ENCODE measurements at places on chromosomes 16 and 17.
A peak's percentile ranks its signal among the peaks of the same experiment; 100 is the strongest.

- no peak for DNase-seq
Observed at GRCh38 chr17:8100111-8100510, 12.6 kb upstream of the ALOX12B start.

GRCh38 chr17:38815576-38816193 lies 9.4 kb downstream of the CWC25 start:
- DNase-seq = no peak

DNA sequence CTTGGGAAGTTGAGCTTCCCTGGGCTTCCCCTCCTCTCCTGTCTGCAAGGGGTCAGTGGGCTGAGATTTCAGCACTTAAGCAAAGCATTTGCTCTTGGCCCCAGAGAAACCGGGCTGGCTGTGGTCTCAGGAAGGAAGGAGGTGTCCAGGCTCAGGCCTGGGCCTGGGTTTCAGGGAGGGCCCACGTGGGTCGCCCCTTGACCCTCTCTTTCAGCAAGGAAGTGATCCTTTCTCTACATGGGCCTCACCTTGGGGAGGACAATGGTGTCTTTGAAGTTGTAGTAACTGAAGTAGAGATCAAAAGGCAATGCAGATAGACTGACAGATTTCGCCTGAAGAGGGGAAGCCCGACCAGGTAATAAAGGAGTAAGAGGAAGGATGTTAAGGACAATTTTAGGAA lies 2.7 kb downstream of the NOD2 start:
- DNase-seq = peak; percentile 57

GRCh38 chr16:72191551-72191950 lies 19.6 kb upstream of the PMFBP1 start:
- no peak for DNase-seq

GRCh38 chr16:86632944-86633343 lies 54.6 kb downstream of the FOXL1 start:
- DNase-seq = no peak

GRCh38 chr16:84568066-84568465 lies 49.8 kb downstream of the COTL1 start:
- no peak for DNase-seq

DNA sequence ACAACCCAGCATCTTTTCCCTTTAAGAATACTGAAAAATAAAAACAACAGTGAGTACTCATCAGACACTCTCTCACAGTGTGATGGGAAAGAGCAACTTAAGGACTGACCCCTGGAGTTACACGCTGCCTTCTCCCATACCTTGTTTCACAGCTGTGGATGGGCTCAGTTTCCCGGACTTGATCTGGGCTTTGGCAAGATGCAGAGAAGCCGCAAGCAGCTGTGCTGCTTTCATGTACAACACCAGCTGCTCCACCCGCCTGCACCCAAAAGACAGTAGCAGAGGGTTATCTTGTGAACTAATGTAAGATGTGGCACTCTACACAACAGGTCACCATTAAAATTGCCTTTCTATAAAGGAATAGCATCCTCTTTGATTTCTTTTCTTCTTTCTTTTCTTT lies 32.7 kb upstream of the ALDH3A1 start:
- DNase-seq = no peak

- DNase-seq = peak; percentile 59
Observed at GRCh38 chr16:57167953-57168352, 17.9 kb downstream of the PSME3IP1 start.

DNA sequence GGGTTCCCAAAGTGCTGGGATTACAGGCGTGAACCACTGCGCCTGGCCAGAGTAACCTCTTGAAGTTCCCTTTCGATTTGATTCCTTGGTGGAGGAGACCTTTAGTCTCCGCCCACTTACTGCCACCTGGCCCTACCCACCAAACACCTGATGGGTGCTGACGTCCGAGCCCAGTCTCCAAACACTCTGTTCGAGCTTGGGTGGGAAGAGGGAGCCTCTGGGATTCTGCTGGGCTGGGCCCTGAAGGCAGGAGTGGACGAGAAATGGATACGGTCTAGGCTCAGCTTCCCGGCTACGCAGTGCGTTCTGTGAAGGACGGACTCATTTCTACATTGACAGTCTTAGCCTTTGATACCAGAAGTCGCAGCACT lies 870 bp upstream of the ITGA3 start:
- no peak for DNase-seq

DNA sequence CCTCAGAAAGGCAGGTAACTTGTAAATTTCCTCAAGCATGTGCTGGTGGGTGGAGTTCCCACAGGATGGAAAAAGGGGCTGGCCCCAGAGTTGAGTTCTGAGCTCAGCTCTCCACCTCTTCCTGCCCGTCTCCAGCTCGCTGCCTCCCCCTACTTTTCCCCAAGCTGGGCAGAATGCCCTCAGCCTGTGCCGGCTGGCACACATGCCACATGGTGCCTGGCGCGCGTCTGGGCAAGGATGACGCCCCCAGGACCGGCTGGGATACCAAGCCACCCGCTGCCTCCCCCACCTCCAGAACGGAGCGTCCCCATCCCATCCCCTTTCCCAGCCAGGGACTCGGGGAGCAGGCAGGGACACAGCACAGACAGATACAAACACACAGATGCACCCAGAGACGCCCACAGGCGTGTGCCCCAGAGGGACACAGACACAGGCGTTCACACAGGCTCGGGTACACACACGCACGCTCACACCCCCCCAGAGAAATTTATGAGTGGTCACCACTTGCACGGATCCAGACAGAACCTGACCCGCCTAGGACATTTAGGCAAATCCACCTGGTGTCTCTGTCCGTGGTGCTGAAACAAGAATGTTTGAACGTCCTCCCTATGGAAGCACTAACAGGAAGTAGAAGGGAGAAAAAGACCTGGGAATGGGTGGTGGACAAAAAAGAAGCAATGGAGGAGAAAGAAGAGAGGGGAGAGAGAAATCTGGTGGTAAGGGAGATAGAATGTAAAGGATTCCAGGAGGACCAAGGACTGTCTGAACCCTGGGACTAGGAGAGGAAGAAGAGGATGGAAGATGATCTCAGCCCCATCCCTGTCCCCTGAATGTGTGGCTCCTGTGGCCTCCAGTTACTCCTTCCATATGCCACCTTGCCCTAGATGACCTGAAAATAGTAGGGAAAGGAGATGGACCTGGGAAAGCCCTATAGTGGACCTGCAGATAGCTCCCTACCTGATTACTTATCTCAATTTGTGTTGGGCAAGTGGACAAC lies 15.5 kb downstream of the NEUROD2 start:
- no peak for DNase-seq

DNA sequence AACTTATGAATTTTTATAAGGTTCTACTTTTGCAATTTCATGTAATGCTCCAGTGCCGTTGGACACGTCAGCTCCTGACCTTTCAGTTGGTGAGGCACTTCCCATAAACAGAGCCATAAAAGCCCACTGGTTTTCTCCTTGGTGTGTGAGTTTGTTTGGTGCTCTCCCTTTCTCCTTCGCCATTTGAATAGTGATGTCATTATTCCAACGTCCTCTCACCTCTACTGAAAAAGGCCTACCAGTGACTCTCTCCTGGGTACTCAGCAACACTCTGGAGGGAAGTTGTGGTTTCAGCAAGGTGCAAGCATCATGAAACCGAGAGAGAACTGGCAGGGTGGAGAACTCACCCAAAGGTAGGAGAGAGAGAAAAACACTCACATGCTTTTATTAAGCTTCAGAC lies 29.6 kb upstream of the HNF1B start:
- DNase-seq = peak; percentile 63

- DNase-seq = no peak
Observed at GRCh38 chr17:9944704-9945103, 39.6 kb upstream of the RCVRN start.

DNA sequence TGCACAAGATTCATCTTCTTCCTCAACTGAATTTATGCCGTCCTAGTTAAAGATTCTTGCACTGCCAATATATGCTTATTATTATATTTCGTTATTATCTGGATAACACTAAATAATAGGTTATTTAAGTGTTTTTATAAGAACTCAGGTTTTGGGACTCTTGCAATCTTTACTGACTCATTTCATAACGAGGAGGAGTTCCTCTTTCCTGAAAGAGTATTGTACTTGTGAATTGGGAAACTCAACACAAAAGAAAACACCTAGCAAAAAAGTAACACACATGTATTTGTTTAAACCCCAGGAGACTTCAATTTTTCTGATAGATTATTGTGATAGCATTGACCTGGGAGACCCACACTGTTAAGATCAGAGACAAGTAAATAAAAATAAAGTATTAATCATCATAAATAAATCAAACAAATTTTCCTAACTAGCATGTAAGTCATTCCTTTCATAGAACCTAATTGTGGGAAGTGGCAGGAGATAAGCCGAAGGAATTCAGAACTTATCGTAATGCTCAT lies 505.8 kb downstream of the KCNJ2 start:
- DNase-seq = no peak

DNA sequence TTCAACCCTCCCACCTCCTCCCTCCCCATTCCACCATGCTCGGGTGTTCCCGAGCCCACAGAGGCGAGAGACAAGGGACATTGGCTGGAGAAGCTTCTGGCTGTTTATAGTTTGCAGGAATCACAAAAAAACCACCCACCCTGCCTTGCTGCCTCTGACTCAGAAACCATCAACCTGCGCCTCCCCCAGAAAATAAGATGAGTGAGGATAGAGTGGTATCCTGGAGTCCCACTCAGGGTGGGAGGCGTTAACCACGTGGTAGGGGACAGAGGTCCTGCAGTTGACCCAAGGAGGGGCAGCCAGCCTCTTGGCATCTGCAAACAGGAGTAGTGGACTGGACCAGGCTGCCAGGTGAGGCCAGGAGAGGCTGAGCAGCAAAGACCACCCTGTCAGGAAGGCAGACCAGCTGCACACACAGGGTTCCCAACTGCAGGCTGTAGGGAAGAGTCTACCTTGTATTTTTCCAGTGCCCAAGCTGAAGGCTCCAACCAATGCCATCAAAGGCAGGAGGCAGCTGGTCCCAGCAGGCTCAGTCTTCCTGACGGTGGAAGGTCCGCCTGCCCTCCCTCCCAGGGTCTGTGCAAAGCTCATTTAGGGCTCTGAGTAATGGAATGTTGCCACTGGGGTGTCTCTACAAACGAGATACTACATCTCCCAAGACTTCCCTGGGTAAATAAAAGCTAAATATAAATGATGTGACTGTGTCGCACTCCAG lies 201.5 kb upstream of the TNRC6C start:
- no peak for DNase-seq

GRCh38 chr16:3937066-3937875 lies 56.8 kb upstream of the CREBBP start:
- no peak for DNase-seq

- DNase-seq = peak; percentile 65
Observed at GRCh38 chr17:42459801-42460281, 1.2 kb downstream of the ATP6V0A1 start.

- no peak for DNase-seq
Observed at GRCh38 chr16:87706278-87707000, 59.3 kb downstream of the KLHDC4 start.

DNA sequence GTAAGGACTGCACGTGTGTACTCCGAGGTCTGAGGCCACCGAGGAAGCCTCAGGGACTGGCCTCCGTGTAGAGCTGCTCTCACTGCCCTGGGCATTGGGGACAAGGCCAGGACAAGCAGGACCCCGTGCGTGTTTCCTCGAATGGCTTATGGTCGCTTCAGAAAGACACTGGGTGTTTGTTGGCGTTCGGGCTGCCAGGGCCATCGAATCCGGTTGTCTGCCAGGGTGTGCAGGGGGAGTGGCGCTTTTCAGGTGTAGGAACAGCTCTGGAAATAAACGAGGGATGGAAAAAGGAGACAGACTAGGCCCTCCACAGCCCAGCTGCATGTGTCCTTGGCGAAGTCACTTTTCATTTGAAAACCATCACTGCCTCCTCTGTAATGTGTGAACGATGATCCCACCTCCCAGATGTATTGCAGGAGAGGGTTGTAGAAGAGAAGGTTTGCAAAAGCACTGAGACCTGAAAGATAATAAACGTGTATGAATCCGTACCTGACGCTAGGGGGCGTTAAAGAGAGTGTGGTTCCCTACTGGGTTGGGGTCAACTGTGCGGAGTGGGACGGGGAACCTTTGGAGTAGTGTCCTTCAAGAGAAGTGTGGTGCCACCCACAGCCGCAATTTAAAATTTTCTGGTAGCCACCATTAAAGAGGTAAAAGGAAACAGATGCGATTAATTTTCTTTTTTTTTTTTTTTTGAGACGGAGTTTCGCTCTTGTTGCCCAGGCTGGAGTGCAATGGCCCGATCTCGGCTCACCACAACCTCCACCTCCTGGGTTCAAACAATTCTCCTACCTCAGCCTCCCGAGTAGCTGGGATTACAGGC lies 2.1 kb upstream of the ZSCAN10 start:
- DNase-seq = peak; percentile 65

DNA sequence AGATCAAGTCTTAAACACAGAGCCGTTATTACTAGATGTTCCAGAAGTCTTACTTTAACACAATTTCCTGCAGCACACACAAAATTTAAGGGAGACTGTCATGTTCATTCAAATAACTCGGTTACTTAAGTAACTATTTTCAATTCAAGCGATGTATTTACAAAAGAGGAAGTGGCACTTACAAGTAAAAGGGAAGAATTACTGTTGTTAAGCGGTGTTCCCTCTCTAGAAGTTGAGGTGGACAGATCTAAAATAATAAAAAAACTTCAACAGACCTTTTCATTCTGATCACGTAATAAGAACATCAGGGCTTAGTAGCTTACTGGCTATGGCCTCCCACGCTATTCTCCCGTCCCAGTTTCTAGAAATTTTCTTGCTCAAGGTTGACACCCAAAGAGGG lies 26.2 kb upstream of the TXNDC11 start:
- DNase-seq = peak; percentile 27

DNA sequence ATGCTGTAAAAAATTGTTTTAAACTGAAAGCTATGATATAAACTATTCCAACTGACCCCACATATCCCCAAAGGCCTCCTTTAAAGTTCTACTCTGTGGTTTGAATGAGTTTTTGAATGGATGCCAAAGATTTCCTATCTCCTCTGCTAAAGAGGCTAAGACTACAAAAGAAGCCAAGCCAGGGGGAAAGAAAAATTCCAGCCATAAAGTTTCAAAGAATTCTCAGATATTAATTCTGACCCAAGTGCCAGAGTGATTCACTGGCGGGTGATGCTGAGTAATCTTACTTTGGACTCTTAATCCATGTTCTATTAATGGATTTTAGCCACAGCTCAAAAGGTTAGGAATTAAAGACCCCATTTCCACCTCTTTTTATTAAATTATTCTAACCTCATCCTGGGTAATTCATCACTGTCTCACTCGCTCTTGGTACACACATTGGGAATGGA lies 60.7 kb downstream of the HS3ST3A1 start:
- no peak for DNase-seq

DNA sequence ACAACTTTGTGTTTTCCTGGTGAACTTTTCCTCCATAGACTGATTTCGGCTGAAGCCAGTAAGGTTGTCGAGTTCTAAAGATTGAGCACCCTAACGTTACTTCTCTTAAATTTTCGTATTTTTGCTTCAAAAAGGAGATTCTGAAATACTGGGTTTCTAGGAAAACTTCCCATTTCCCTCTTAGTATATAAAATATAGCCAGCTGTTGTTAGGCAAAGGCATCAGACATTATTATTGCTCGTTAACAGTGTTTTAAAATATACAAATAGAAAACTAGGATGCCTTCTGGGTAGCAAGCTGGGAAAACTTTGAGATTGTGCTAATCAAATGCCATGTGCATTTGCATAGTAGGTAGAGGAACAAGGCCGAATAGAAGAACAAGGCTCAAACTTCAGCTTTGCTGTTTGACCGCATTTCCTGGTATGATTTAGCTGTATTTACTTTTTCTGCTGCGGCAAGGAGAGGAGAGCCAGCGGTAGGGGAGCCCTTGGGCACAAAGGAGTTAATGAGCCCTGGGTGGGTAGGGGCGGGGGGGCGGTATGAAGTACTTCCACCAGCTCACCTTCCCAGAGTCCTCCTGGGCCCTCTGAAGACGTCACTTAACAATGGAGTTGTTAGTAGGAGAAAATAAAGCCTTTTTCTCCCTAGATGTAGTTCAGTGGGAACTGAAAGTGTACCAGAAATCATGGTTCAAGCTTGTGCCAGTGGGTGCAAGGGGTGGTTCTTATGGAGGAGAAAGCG lies 151.9 kb downstream of the MSI2 start:
- peak; percentile 67 for DNase-seq

Data from GM13977 (cell line).